ENCODE measurements at places on chromosomes 3 and 15. TPM values are rescaled to one million over a fixed set of nuclear protein-coding genes. Genes with fewer than 3 reads are reported as not detected.

RAB5A gene
- total RNA-seq, result 44.0 TPM

DNA sequence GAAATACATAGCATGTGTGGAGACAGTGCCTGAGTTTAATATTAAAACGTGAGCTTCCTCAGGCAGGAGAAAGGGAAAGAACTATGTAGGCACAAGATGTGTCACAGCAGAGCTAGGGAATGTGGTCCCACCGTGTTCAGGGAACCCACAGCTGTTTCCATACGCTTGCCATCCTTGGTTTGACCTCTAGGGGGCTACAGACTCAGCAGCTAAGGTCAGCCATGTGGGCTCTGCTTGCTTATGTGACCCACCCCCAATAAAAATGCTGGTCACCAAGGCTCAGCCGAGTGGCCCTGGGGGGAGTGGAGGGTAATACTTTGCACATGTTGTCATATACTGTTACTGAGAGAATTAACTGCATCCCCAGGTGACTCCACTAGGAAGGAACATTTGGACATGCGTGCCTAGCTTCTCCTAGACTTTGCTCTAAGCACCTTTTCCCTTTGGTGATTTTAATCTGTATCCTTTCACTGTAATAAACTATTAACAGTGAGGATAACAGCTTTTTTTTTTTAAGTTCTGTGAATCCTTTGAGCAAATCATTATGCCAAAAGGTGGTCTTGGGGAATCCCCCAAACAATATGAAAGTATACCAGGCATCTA lies 3.3 kb downstream of the TUBGCP5 start:
- H3K27ac ChIP-seq, result no peak overlapping the region
- H3K4me3 ChIP-seq, result no peak overlapping the region
- H3K27me3 ChIP-seq, result no peaks in the 10 kb centered on the region
- peaks cover 3% of the 10 kb centered on the region for H3K36me3 ChIP-seq

DNA sequence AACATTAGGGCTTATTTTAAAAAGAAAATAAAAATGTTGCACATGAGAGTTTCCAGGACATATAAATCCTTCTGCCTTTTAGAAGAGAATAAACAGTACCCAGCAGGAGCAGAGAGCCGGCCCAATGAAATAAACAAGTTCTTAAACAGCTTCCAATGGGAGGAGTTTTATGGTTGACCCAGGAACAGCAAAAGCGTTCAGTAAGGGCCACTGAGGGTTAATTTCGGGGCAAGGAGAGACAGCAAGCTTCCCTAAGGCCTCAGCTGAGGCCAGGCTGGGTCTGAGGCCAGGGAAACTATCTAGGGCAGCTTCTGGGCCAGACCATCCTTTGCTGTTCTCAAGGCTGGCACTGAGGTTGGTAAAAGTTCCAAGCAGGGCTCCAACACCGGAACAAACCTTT lies 3.4 kb downstream of the PDZRN3 start:
- H3K36me3 ChIP-seq, result no peaks in the 10 kb centered on the region
- no peaks in the 10 kb centered on the region for H3K27me3 ChIP-seq
- DNase-seq, result no peak

GRCh38 chr3:108983051-108983450 lies 29.4 kb upstream of the GUCA1C start:
- DNase-seq, result no peak
- H3K4me3 ChIP-seq, result no peak overlapping the region
- no peak overlapping the region for H3K27ac ChIP-seq
- H3K4me1 ChIP-seq, result no peaks in the 10 kb centered on the region

GRCh38 chr15:78415284-78415683 lies 22.7 kb upstream of the IREB2 start:
- no peak overlapping the region for H3K27ac ChIP-seq
- no peaks in the 10 kb centered on the region for H3K36me3 ChIP-seq
- H3K4me1 ChIP-seq, result no peaks in the 10 kb centered on the region
- H3K4me3 ChIP-seq, result no peak overlapping the region
